Adrenal gland (tissue), 19 donors: ENCODE measurements at places on chromosomes 1 and 21. TPM values are rescaled to one million over a fixed set of nuclear protein-coding genes. Genes with fewer than 3 reads are reported as not detected.

- no peak for DNase-seq
Observed at GRCh38 chr1:83531521-83532309, 467.2 kb downstream of the TTLL7 start.

DNA sequence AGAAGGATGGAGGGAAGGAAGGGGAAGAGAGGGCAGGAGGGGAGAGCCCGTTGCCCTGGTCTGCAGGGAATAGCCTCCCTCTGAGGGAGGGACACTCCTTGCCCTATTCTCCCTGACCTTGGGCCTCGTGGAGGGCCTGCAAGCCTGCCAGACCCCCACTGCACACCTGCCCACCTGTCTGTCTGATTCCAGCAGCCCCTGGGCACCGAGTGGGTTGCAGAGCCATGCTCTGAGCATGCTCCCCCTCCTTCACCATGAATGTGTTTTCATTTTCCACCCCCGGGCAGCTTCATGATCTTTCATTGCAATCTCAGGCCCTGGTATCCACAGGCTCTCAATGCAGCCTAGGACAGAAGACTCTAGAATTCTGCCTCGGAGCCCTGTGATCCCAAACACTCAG, 5.1 kb upstream of the NPHP4 start:
- no peak for DNase-seq

DNA sequence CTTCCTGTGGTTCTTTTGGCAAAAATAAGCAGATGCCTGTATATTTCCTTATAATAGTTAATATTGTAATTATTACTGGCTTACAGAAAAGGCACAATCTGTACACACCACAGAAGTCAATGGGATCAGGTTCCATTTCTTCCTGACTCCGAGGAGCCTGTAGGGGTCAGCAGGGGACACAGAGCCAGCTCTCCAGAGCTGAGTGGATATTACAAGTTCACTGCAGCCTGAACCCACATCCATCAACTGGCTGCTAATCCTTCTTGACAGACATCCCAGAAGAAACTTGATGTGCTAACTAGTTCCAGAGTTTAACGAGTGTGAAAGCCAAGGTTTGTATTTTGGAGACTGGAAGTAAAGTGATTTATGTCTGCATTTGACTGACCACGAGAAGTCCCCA, 203.8 kb downstream of the LMX1A start:
- no peak for DNase-seq

- no peak for DNase-seq
Observed at GRCh38 chr1:170668209-170669106, 4.5 kb downstream of the PRRX1 start.

SYCP1 gene
- polyA plus RNA-seq = 0.07 TPM

AMY1C gene
- polyA plus RNA-seq = not detected
